ENCODE measurements at places on chromosomes 6 and 20.
A peak's percentile ranks its signal among the peaks of the same experiment; 100 is the strongest.

DNA sequence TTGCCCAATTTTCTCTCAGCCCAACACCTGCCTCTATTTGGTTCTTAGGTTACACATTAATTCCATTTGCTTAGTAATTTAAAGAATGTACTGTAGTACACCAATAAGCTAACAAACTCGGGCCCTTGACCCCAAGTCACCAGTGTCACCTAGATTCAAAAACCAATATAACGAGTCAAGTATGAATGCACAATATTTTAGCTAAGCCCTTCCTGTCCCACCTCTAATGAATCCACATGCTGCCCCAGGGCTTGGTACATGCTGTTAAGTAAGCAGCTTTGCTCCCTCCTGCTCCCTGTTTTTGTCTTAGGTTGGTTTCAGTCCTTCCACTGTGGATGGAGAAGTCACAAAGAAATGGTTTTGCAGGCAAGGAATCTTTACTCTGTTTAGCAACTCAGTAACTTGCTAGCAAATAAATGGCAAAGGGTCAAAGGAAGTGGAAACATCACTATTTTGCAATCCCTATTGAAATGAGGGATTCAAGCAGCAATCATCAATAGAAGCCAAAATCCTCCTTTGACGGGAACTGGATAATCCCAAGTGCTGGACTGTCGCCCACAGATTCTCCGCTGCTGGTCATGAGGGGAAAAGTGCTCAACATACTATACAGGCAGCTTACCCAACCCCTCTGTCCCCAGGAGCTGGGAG, 5.0 kb upstream of the MPC1 start:
- ATAC-seq: no peak

DNA sequence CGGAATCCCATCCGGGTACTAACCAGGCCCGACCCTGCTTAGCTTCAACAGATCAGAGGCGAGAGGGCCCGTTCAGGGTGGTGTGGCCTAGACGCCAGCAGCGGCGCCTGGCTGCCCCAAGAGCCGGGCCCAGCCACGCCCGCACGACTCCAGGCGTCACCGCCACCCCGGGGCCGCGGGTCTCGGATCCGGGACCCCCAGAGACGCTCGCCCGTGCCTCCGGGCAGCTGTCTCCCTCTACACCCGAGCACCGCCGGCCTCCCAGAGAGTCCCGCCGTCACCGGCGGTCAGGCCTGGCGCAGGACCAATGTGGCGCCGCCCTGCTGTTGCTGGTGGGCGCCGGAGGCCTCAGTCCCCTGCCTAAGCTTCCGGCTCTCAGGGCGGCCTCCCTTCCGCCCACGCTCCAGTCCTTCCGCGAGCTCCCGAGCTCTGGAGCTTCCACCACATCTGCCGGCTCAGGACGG, 441.2 kb upstream of the DEFB115 start:
- peak; percentile 44 for ATAC-seq

GRCh38 chr20:51512645-51513044, 29.9 kb downstream of the NFATC2 start:
- no peak for ATAC-seq

GRCh38 chr6:82954356-82954755, 111.3 kb downstream of the UBE3D start:
- 0 out of 3 replicates have a peak, but pooled peaks have one; percentile 12 for ATAC-seq

DNA sequence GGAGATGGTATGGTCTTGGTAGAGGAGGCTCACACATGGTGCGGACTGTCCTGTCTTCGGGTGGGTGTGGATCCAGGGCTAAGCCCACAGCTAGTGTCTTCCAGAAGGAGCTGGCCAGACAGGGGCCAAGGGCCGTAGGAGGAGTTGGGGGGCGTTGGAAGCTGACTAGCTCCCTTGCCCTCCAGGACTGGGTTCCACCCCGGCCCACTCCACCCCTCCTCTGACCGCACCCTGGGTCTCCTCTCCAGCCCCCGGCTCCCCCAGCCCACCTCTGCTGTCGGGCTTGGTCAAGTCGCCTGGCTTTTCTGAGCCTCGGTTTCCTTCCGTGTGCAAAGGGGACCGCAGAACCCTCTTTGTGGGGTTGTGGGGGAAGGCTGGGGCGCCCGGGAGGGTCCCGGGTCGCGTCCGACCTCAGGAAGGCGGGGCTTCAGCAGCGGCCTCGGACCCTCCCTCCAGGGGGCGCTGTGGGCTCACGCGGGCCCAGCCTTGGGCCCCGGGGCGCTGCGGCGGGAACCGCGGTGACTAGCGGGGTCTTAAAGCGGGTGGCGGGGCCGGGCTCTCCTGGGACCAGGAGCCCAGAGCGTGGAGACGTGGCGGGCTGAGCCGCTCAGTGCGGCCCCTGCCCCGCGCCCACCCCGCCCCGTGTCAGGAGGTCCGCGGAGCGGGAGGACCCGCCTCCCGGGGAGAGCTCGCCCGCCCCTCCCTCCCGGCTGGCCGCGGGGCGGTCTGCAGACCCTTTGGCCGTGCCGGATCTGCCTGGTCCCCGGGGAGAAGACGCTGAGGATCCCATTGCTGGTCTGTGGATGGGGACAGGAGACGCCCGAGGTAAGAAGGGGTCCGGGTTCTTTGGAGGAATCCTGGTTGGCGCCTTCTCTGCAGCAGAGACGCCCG, 5.4 kb downstream of the NPBWR2 start:
- peak; percentile 85 for ATAC-seq

GRCh38 chr6:33176906-33177305, 15.4 kb downstream of the COL11A2 start:
- no peak for ATAC-seq

DNA sequence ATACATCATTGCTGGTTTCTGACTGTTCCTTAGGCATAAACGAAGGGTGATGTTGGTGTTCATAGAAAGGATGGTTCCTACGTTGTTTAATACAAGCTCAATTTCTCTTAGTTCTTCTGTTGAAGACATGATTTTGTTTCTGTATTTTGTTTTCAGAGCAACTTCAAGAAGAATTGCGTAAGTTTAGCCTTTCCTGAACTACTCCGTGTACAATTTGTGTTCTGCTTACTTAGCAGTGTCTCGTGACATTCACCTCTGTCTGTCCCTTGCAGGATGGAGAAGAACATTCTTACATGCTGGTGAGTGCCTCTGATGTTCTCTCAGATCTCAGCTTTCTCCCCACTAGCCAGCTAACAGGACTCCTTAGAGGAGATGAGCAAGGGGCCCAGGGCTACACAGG, 7.6 kb downstream of the BTN2A2 start:
- ATAC-seq: no peak

DNA sequence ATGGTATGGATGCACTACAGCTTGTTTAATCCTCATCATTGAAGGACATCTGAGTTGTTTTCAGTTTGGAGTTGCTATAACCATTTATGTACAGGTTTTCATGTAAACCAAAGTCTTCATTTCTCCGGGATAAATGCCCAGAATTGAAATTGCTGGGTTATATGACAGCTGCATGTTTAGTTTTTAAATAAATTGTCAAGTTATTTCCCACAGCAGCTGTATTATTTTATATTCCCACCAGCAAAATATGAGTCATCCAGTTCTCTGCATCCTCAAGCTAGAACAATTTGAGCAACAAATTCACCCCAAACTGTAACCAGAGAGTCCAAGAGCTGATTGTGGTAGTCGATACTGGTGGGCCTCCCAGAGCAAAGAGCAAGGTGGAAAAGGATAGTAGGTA, 161.0 kb upstream of the PRND start:
- no peak for ATAC-seq

- ATAC-seq: no peak
Observed at GRCh38 chr6:94215552-94215951, 796.2 kb upstream of the EPHA7 start.

- no peak for ATAC-seq
Observed at GRCh38 chr6:145498425-145498824, 236.9 kb downstream of the EPM2A start.

- no peak for ATAC-seq
Observed at GRCh38 chr6:166779381-166779780, 152.3 kb upstream of the RPS6KA2 start.

DNA sequence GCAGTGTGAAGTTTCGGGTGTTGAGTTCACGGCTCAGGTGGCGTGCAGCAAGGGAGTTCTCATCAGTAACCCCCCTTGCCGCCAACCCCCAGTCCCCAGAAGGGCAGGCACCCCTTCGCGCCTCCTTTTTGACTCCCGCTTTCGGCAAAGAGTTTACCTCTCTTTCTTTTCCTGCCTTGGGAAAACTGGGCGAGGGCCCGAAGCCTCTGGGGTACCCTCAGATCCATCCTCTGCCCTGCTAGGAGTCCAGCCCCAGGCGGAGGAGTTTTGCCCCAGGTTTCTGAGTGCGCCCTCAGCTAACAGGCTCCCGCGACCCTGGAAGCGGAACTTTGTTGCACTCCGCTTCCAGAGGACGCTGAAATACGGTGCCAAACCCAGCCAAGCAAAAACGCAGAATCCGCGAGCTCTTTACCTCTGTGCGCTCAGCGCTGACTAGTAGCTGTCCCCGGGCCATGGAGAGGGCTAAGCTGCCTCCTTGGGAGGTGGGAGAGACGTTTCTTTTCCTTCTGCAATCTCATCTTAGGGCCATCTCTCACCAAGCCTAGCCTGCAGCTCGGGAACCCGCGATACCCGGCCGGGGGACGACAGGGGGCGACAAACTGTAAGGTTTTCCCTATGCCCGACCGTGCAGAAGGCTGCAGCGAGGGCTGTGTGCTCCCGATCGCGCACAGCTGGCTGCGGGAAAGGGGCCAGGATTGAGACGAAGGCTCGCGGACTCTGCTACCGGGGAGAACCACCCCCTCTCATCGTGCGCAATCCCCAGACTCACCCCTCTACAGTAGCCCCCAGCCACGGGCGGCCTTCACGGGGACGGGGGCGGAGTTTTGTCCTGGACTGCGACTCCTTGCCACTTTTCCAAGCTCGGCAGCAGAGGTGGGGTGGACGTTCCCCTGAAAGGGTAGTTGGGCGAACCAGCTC, 2.7 kb upstream of the PAX1 start:
- peak; percentile 97 for ATAC-seq

DNA sequence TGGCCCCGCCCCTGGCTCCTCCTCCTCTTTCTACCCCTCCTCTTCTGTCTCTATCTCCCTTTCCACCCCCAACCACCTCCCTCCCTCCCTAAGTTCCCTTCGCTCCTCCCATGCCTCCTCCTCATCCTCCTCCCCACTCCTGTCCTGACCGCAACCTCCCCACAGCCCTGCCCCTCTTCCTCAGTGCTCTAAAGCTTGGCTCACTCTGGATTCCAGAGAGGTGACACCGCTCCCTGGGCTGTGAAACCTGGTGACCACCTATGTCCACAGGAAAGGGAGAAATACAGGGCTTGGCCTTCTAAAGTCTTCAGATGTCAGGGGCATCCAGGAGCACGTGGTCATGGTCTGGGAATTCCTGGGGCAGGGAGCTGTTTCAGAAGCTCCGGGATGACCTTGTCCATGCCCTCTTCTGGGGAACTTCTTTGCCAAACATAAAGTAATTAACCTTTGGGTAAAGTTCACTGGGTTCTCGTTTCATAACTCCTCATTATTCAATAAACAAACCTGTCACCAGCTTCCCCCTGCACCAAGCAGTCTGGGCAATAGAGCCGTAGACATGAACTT, 345 bp upstream of the CST5 start:
- no peak for ATAC-seq

DNA sequence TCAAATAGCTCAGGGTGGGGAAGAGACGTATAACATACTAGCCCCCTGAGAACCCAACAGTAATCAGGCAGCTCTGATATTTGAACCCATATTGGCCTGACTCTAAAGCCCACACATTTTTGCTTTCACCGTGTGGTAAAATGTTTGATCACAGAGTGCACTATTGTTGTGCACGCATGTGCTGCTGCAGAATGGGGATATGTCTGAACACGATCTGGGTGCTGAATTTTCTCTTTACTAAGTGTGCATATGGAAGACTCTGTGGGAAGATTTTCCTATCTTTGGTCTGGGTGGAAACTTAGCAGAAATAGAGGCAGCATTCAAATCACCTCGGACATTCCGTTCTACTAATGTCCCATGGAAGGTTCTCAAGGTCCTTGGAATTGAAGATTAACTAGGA, 800.1 kb downstream of the TFAP2A start:
- ATAC-seq: no peak

DNA sequence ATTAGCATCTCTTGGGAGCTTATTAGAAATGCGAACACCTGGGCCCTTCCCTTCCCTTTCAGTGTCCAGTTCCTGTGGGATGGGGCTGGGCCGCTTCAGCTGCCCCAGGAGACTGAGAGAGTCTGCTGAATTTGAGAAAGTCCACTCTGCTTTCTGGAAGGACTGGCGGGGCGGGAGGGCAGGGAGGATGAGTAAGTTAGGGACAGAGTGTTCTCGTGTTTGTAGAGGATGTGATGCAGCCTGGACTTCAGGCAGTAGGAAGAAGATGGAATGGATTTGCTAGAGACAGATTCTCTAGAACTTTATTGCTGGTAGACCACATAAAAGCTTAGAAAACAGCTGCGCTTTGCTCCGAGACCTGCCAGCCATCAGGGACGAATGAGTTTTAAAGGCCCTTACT, 1.1 kb upstream of the TULP4 start:
- ATAC-seq: no peak

DNA sequence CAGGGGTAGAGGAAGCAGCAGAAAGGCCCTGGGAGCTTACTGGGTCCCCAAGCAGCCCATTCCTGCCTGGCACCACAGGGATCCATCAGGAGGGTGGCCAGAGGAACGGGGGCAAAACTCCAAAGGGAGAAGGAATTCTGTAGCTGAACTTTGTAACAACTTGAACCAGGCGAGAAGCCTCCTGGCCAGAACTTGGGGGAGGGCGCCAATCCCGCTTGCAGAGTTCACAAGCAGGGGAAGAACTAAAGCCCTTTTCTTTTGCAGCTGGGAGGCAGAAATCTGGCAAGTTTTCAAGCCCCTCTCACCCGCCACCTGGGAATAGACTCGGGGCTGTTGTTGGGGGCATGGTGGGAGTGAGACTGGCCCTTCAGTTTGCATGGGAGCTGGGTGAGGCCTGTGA, 189.1 kb downstream of the PHF3 start:
- ATAC-seq: no peak

DNA sequence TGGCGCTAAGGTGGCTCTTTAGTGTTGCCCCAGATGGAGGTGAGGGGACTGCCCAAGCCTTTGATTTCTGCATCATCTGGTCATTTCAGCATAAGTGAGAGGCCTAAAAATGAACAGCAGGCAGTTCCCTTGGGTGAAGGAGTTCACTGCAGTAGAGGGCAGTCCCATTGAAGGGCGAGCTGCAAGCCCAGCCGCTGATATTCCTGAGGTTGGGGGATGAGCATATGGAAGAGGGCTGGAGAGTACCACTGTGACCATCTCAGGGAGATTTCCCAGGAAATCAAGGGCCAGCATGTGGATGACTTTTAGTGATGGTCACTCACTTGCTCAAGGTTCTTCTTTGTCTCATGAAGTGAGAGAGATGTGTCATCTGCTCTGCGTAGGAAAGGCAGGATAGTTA, 9.3 kb downstream of the TOX2 start:
- no peak for ATAC-seq

- ATAC-seq: no peak
Observed at GRCh38 chr6:10401004-10401536, 13.8 kb downstream of the TFAP2A start.

GRCh38 chr20:55881204-55881603, 124.1 kb downstream of the CBLN4 start:
- no peak for ATAC-seq
